ENCODE measurements at places on chromosomes 1 and 21. TPM values are rescaled to one million over a fixed set of nuclear protein-coding genes. Genes with fewer than 3 reads are reported as not detected.

Gene ADAM15
- 29.7 TPM for total RNA-seq

Gene HSPA6
- 0.54 TPM for total RNA-seq

Gene MATN1
- 0.56 TPM for total RNA-seq

Gene DPT
- total RNA-seq = not detected

Gene IGSF8
- total RNA-seq = 8.8 TPM

Gene CNR2
- total RNA-seq = not detected

Gene CASQ1
- total RNA-seq = not detected

Gene NEGR1
- total RNA-seq = 13.1 TPM

Gene PPIAL4G
- not detected for total RNA-seq

Gene PCBP3
- 2.5 TPM for total RNA-seq

Gene CD1B
- not detected for total RNA-seq

Gene OVAAL
- not detected for total RNA-seq

Gene S100A7
- total RNA-seq = not detected

Gene USP21
- total RNA-seq = 6.3 TPM

Gene DDX20
- total RNA-seq = 10.9 TPM

Gene GJB3
- not detected for total RNA-seq

GRCh38 chr1:167076136-167076710 lies 14.0 kb downstream of the GPA33 start:
- DNase-seq = no peak

GRCh38 chr1:84425150-84425896 lies 27.0 kb downstream of the DNASE2B start:
- DNase-seq = no peak

DNA sequence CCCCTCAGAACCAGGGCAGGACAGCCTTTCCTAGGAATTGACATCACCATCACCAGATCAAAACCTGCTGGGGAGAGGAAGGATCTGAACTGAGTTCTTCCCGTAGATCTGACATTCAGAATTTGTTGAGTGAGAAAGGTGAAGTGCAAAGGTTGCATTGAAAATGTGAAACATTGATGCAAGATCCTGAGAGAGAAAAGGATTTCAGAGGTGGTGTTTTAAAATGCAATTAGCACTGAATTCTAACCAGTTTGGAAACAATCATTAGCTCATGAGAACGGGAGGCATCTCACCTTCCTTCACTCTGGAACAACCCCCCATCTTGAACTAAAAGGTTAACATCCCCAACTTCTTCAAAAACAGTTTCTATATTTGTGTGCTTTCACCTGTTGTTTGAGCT lies 20.4 kb downstream of the LMO4 start:
- DNase-seq = no peak

GRCh38 chr1:174656409-174657059 lies 208.8 kb downstream of the GPR52 start:
- DNase-seq = no peak

DNA sequence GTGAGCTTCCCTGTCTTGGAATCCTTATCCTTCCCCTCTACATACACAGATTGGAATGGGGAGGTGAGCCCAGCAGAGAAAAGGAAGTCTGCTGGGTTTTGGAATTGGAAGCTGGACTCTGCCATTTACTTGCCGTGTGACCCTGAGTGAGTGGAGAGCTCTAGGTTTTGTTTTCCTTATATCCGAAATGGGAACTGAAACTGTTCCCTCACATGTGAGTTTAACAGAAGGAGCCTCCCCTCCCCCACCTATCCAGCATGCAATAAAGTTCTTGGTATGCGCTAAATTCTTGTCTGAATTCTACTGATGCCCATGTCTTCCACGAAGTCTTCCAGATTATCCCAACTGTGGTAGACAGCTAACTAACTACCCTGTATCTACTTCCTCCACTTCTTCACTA lies 58.7 kb downstream of the NENF start:
- DNase-seq = no peak

DNA sequence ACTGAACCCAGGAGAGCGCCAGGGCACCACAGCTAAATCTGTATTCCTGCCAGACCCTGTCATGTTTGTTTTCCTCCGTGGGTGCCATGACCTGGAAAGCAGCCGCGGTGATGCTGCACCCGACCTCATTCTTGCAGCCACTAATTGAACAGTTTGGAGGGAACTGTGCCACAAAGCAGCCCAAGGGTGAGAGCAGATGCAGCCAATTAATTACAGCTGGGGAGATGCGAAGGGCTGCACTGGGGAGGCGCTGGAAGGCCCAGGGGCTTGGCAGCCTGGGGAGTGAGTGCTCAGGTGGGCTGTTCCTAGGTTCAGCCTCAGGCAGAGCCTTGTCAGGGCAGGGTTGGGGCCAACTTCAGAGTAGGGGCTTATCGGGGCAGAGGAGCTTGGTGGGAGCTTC lies 158.4 kb upstream of the CD34 start:
- DNase-seq = no peak

- DNase-seq = no peak
These were observed 59.3 kb downstream of the MAN1C1 start for GRCh38 chr1:25675729-25676476.

DNA sequence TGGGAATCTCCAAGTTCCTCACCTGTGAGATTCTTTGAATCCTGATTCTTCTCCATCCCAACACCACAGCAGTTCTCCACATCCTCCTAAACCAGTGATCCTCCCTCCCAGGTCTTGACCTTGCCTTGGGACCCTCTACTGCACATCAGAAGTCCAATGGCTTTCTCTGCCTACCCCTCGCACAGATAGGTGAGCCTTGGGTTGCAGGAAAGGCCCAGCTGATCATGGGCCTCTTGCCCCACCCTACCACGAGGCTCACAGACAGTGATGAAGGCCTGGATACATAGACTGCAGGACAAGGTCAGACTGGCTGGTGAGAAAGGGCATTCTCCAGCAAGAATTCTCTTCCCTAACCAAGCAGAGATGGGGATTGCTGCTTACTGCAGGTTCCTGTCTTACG lies 825 bp downstream of the FABP3 start:
- DNase-seq = no peak

- DNase-seq = no peak
These were observed 638.2 kb downstream of the AMY1C start for GRCh38 chr1:104387716-104388508.

DNA sequence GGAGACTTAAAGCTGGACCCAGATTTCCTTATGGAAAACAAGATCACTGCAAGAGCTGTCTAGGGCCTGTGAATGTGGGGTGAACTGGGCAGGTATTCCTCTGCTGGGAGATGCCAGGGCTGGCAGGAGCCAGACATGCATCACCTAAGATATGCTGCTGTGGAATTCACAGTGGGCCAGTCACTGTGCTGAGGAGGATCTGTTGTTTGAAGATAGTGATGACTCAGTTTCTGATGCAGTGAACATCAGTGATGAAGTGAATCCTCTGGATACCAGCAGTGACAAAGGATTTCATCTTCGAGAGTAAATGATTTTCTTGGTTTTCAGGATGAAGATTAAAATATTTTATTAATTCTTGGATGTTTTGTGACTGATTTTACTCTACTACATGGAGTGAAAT lies 29.9 kb upstream of the CAMSAP2 start:
- DNase-seq = peak; percentile 60

GRCh38 chr1:58699011-58699762 lies 675 bp downstream of the MYSM1 start:
- no peak for DNase-seq

- DNase-seq = no peak
These were observed 723.5 kb downstream of the LTN1 start for GRCh38 chr21:28269173-28269572.

DNA sequence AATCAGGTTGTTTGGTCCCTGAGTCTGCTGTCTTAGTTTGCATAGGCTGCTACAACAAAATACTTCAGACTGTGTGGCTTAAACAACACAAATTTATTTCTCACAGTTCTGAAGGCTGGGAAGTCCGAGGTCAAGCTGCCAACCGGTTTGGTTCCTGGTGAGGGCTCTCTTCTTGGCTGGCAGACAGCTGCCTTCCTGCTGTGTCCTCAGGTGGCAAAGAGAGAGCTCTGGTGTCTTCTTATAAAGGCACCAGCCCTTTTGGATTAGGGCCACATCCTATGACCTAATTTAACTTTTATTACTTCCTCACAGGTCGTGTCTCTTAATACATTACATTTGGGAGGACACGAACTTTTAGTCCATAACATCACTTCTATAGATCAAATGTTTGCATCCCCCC lies 89.6 kb upstream of the CD34 start:
- no peak for DNase-seq

GRCh38 chr1:33255347-33256220 lies 708 bp upstream of the ZNF362 start:
- peak; percentile 15 for DNase-seq

GRCh38 chr1:109782514-109782913 lies 18.8 kb upstream of the EPS8L3 start:
- DNase-seq = peak; percentile 59

DNA sequence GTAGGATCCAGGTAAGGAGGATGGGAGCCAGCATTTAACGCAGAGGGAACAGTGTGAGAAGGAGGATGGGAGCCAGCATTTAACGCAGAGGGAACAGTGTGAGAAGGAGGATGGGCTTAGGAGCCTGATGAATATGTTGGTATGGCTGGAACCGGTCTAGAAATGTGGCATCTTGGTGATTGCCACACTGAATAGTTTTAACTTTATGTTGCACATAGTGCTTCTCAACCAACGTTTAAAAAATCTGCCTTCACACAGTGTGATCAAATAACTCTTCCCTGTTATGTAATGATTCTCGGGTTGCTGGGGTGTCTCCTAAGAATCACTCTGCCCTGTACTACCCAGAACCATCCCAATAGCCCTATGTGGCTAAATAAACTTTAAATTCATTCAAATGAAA lies 146.9 kb upstream of the DUSP10 start:
- DNase-seq = no peak

GRCh38 chr1:202264726-202265125 lies 71.1 kb downstream of the LGR6 start:
- no peak for DNase-seq

DNA sequence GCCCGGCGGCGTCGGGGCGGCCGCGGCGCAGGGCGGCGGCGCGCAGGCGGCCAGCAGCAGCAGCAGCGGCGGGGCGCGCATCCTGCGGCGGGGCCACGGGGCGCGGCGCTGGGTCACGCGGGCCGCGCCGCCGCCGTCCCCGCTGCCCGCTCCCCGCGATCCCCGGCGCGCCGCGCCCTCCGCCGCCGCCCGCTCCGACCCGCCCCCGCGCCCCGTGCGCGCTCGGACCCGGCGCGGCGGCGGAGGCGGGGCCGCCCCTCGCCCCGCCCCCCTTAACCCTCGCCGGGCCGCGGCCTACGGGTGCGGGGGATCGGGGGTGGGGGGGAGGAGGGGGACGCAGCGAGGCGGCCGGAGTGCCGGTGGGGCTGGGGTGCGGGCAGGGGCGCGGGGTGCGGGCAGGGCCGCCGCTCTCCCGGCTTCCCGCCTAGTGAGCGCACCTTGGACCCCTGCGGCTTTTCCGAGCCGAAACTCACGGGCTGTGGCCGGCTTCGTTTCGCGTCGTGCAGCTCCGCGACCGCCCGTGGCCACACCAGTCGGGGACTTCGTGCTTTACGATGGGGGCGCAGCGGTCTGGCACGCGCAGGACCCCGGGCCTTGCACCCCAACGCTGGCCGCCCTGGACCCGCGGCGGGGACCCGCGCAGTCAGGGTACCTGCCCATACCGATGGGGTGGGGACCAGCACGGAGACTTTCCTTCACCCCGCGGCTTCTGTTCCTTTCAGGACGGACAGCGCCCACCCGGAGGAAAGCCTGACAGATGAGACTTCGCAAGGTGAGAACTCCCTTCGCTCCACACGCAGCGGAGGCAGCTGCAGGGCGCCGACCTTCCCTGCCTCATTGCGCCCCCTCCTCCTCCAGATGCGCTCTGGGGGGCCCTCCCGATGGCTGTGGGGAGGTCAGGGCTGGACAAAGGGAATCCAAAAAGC lies at the start of gene FNDC10:
TSS of gene FNDC10 (minus strand) at position 201 of the 926 bp plus-strand sequence. CDS start at position 81, 120 bp downstream.
- DNase-seq = no peak

DNA sequence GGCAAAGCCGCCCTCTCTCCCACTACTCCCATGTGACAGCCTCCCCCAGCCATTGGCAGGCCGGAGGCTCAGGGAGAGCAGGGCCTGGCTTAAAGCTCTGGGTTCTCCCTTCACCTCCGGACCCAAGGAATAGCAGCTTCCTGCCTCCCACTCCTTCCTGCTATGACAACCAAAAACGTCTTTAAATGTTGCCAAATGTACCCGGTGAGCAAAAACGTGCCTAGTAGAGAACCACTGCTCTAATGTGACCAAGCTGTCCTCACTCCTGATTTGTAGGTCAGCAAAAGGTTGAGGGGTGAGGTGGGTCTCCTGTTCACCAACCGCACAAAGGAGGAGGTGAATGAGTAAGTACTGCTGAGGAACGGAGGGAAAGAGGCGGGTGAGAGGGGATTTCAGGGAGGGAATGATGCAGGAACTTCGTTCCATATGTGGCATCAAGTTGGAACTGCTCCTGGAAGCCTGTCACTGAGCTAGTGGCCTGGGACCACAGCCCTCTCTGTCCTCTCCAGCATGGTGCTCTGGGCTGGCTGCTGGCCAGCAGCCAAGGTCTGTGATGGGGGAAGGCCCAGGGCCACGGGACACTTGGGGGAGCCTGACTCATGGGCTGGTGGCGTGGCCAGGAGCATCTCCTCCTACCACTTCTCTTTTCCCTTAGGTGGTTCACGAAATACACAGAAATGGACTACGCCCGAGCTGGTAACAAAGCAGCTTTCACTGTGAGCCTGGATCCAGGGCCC lies 5.7 kb downstream of the MRTO4 start:
- DNase-seq = no peak

DNA sequence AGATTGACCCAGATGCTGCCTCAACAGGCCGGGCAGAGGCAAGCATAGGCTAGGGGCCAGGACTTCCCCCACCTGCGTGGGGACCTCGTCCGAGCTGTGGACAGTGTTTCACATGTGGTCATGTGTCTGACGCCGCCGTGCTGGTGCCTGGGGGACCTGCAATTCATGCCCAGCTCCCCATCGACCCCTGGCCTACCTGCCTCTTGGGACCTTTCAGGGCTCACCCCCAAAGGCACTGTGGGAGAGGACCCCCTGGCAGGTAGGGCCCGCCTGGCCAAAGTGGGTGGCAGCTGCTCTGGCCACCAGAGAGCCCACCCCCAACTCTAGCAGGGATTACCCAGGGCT lies 4.4 kb downstream of the TMEM201 start:
- DNase-seq = no peak

- DNase-seq = peak; percentile 20
These were observed 31.8 kb downstream of the GADD45A start for GRCh38 chr1:67716800-67717199.

- DNase-seq = no peak
These were observed 331.6 kb downstream of the SRGAP2C start for GRCh38 chr1:121516234-121516967.

All from IMR-90 (cell line).